ENCODE measurements at places on chromosomes 13 and 19.

- DNase-seq, result no peak
These were observed 25.9 kb downstream of the ZFR2 start for GRCh38 chr19:3842948-3843347.

GRCh38 chr13:65763811-65764210 is 1466.3 kb downstream of the PCDH9 start:
- DNase-seq, result no peak

DNA sequence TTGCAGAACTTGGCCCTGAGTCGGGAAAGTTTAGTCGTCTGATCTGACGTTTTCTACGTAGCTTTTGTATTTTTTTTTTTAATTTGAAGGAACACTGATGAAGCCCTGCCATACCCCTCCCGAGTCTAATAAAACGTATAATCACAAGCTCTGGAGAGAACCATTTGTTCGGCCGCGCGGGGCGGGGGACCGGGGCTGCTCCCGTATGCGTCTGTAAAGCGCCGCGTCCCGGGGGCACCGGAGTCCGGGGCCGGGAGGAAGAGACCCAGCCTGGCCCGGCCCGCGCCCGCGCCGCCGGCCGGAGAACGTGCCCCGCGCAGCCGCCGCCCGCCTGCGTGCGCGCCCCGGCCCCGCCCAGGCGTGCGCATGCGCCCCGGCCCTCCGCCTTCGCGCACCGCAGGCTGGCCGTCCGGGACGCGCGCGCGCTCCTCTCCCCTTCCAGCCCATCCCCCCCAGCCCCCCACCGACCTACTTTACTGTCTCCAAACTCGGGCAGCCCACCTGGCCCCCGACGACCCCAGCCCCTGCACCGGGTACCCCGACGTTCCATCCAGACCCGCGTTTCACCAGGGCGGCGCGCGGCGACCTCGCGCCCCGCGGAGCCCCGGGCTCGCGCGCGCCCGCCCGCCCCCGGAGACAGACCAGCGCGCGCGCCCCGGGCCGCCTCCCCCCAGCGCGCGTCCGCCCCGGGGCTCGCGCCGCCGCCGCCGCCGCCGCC is 785 bp upstream of the USF2 start:
- DNase-seq, result peak; percentile 78

DNA sequence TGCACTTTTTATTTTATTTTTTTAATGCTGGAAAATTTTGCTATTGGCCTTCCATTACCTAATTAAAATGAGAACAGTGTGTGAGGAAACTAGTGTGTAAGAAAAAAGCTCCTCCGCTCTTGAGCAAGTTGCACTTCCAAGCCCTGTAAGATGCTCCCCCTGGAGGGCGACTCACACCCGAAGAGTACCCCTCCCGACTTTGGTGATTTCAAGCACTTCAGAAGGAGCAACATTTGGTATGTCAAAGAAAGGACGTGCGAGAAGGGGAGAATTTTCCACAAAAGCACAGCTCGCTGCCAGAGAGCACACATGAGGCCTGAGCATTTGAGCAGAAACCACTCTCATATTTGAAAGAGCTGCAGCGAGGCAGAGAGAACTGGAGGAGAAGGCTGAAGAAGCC is 504.4 kb downstream of the FGF9 start:
- no peak for DNase-seq

- DNase-seq, result no peak
These were observed 27.9 kb downstream of the ENOX1 start for GRCh38 chr13:43758834-43759233.

DNA sequence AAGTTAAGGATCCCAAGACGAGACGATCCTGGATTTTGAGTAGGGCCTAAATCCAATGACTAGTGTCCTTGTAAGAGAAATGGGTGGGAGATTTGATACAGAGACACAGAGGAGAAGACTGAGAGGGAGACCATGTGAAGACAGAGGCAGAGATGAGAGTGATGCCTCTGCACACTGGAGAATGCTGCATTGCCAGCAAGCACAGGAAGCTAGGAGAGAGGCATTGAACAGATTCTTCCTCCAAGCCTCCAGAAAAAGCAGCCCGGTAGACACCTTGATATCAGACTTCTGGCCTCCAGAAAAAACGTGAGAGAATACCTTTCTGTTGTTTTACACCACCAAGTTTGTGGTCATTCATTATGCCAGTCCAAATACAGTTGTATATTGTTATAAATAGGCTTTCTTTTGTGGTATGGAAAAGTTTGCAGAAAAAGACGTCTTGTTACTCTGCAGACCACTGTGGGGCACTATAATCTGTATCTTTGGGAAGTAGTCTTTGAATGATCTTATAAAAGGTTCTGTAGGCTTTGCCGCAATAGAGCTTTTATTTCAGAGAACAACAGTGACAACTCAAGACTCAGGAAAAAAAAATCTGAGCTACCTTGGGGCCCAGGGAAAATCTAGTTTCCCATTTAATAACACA is 17.9 kb upstream of the RFC3 start:
- DNase-seq, result no peak

DNA sequence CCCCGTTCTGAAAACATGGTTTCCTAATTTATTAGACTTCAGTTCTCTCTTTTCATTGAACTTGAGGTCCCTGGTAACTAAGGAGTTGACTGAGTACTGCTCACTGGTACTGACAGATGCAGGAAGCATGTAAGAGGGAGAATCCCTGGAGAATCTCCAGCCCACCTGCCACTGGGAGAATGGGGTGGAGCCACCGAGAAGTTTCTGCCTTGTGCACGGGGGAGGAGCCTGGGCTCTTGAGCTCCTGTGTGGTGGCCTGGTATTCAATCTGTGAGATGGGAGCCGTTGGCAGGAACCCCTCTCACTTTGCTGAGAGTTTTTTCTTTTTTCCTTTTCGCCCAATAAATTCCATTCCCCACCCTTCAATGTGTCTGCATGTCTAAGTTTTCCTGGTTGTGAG is 13.2 kb upstream of the AKAP11 start:
- no peak for DNase-seq

- DNase-seq, result no peak
These were observed 5.8 kb downstream of the KIRREL2 start for GRCh38 chr19:35862528-35862927.

- no peak for DNase-seq
These were observed 393.0 kb downstream of the FOXO1 start for GRCh38 chr13:40273253-40274025.

DNA sequence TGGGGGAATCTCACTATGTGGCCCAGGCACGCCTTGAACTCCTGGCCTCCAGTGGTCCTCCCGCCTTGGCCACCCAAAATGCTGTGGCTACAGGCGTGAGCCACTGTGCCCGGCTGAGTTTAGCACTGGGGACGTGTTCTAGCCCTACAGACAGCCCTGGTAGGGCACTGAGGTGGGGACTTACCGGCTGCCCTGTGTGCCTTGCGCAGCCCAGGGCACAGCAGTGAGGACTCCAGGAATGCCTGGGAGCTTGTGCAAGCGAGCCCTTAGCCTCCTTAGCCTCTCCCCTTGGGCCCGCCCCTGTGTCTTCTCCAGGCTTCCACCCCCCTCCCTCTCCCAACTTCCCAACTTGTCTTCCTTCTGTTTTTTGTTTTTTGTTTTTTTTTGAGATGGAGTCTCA is 21.0 kb downstream of the CCNE1 start:
- DNase-seq, result no peak

- peak; percentile 56 for DNase-seq
These were observed 21.1 kb upstream of the FBXO27 start for GRCh38 chr19:39053276-39054090.

DNA sequence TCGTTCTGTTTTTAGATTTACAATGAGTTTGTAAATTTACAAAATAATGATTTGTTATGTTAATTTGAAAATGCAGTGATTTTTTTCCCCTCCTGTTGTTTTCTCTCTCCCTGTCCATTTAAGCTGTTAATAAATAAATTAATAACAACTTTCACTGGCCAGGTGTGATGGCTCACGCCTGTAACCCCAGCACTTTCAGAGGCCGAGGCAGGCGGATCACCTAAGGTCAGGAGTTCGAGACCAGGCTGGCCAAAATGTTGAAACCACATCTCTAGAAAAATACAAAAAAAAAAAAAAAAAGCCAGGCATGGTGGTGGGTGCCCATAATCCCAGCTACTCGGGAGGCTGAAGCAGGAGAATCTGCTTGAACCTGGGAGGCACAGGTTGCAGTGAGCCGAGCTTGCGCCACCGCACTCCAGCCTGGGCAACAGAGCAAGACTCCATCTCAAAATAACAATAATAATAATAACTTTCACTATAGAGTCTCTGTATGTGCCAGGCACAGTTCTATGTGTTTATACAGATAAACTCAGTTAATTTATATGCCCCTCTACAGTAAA is 229.2 kb upstream of the ARGLU1 start:
- DNase-seq, result no peak
